Right renal cortex interstitium (tissue), 3 donors: ENCODE measurements at places on chromosomes 3 and 15.

DNA sequence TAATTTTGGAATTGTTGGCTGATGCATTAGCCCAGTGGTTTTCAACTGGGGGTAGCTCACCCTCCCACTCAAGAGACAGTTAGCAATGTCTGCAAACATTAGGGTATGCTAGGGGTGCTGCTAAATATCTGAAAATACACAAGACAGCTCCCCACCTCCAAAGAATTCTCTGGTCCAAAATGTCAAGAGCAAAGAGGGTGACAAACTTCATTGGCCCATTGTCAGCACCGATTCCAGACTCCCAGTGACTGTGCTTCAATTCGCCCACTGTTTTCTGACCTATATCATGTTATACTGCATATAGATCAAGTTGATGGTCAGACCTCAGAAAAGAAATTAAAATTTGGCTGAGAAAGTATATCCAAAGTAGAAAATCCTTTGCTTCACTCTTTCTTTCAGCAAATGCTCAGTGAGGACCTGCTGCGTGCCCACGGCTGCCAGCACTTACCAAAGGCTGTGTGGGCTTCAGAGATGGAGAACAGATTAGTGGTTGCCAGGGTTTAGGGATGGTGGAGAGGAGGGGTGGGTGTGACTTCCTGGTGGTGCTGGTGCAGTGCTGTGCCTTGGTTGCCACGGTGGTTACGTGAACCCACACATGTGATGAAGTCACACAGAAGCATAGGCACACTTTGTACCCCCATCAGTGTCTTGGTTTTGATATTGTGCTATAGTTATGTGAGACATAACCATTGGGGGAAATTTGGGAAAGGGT, 204.0 kb downstream of the PLCL2 start:
- no peak for DNase-seq

DNA sequence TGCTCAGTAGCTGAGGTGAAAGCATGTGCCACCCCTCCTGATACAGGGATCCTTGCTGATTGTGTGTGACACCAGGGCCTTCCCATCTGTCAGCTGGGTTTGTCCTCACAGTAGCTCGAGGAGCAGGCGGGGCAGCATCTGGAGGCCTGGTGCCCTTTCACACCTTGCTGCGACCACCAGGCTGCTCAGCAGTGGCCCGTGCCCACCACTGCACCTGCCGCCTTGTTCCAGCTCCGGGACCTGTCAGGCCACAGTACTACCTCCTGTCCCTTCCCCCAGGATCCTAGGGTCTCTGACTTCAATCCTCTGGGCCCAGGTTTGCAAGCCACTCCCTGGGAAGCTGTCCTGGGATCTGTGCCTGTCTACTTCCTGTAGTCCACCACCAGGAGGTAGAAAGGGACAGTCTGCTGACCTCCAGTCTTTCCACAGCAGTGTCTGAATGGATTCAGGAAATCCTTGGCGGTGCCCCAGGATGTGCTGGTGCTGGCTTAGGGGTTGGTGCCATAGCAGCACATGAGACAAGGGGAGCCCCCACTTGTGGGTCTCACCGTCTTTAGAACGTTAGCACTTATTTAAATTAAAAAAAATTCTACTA, 27.5 kb downstream of the APBA2 start:
- DNase-seq = no peak

GRCh38 chr15:35854316-35854715, 308.4 kb upstream of the DPH6 start:
- no peak for DNase-seq

DNA sequence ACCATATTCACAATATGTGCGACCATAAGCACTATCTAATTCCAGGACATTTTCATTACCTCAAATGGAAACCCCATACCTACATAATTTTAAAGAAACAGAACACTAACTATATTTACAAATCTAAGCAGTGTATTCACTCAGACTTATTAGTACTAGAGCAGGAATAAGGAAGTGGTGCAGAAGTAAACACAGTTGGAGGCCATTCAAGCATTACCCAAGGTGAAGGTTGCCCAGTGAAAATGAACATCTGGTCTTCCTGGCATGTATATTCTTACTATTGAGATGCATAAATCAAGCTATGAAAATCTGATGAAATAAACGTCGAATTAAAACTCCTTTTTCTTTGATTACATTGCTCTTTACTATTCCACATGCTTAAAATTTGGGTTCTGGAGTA, 78.9 kb upstream of the TTC14 start:
- DNase-seq = no peak

- DNase-seq = no peak
Measured at GRCh38 chr15:101625184-101625583, 27.0 kb downstream of the TM2D3 start.

DNA sequence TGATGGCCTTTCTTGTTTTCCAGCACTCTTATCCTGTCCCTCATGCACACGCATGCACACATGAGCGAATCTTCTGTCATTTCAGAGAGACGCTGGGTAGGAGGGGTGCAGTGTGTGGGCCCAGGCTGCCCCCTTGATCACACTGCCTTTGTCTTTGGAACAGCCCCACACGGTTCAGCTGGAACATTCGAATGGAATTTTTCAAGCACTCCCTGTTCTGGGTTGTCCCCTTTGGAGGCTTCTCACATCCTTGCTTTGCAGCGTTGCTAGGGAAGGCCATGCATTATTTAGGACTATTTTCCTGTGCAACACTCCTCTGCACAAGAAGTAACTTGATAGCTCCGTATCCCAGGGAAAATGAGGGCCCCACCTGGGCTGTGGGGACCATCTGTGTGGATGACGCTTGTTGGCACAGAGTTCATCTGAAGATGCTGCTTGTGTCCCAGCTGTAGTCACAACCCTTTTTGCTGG, 78.4 kb downstream of the SPSB4 start:
- DNase-seq = no peak

- no peak for DNase-seq
Measured at GRCh38 chr3:44430466-44430865, 47.0 kb downstream of the ZNF445 start.

DNA sequence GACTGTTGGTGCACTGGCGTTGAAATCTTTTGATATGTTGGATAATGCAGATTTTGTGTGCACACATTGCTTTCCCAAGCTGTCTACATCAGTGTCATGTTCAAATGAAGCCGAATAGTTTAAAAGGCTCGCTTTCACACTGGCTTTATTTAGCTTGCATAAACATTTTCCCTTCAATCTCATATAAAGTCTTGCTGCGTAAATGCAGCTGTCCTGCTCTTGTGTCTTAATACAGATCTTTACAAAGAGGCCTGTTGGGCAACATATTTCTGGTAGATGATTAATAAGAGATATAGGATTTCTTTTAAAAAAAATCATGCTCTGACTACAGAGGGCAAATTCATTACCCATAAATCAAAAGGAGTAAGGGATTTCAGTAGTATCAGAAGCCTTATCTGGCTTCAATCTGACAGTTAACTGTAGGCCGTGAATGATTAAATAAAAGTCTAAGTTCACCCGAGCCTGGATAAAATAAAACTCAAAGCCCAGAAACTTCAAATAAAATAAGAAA, 937.2 kb downstream of the FHIT start:
- no peak for DNase-seq

DNA sequence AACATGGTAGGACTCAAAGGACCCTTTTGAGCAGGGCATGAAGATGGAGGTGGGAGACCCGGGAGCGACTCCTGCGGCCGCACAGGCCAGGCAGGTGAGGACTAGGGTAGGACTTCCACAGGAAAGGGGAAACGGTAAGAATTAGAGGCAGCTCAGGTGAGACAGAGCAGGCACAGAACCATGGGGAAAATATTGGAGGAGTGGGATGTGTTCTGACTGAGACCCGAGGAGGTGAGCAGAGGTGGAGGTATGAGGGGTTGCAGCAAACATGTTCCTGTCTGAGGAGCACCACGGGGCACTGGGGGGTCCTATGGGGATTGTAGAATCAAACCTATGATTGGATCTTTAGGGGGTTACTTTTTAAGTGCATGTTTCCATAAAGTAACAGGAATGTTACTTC, 1.4 kb upstream of the ISG20 start:
- no peak for DNase-seq

DNA sequence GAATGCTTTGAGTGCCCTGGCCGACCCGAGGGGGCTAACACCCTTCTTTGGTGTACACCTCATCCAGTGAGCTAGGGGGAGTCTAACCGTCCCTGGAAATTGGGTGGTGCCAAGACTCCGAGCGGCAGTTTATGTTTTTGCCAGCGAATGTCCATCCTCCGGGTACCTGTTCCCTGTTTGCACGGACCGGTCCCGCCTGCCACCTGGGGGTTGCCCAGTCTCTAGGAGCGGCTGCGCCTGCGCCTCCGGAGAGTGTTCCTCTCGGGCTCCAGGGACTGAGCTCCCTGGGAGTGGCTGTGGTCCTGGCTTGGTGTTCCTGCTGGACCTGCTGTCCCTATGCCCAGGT, 913 bp upstream of the WNT7A start:
- DNase-seq = no peak

DNA sequence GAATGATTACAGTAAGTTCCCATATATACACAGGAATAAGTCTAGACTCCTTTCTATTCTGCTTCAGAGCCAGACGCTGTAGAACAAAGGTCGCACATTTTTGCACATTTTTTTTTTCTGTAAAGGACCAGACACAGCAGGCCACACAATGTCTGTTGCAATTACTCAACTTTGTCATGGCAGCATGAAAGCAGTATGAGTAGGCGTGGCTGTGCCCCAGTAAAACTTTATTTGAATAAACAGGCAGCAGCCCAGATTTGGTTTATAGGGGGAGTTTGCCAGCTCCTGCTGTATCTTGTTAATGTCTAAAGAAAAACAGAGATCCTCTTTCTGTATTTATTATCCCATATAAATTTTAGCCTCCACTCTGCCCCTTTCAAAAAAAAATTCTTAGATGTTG, 708.3 kb downstream of the FHIT start:
- DNase-seq = peak; percentile 29

GRCh38 chr3:4824926-4825325, 154.3 kb upstream of the BHLHE40 start:
- DNase-seq = no peak

DNA sequence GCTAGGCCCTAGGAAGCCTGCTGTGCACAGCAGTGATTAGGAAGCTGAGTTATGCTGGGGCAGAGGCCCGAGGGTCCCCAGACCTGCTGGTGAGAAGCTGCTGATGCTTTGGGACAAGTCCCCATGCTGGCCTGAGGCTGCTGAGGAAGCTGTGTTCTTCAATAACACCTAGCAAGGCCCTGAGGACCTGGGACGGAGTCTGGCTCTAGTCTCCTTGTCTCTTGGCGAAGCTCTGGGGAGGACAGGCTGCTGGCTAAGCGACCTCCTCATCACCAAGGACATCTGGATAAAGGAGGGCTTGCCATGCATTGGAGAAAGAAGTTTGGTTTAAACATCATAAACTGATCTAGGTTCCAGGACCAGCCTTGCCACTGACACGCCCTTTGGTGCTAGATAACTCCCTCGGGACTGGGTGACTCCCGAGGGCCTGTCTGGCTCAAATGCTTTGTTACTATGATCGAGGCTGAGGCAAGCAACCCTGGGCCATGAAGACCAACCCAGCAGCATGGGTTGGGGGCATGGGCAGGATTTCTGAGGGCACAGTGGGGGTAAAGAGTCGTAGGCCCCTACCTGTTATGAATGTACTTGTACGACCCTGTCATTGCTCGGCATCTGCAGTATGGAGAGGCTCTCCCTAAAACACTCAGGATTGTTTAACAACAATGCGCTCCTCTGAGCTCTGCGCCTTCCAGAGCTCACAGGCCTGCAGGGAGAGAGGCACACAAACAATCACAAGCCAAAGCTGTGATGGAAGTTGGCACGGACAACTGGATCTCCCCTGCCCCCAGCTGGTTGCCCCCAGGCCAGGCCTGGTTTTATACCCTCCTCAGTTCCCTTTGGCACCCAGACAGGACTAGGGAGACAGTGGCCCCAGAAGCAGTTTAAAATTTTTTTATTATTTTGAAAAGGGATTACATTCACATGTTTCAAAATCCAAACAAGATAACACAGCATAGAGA, 64.4 kb downstream of the LINGO1 start:
- DNase-seq = no peak
